Stimulated activated CD4-positive, alpha-beta T cell treated with anti-CD3 and anti-CD28 coated beads, Interleukin-1b, Interleukin-23, amount 100 ng/mL, for 1 hour (primary cell): ENCODE measurements at places on chromosomes 7 and 10.

DNA sequence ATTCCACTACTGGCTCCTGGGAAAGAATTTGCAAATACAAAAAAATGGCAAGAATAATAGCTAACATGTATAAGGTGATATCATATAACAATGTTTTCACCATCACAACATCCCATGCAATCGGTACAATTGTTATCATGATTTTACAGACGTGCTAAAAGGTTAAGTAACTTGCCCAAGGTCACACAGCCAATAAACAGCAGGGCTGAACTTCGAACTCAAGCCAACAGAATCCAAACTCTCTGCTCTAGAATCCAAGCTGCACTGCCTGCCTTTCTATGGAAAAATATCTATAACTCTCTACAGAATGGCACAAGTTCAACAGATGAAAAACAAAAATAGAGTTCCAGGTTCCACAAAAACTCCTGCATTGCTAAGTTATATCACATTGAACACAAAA lies 160.9 kb downstream of the PARD3 start:
- no peak for DNase-seq

DNA sequence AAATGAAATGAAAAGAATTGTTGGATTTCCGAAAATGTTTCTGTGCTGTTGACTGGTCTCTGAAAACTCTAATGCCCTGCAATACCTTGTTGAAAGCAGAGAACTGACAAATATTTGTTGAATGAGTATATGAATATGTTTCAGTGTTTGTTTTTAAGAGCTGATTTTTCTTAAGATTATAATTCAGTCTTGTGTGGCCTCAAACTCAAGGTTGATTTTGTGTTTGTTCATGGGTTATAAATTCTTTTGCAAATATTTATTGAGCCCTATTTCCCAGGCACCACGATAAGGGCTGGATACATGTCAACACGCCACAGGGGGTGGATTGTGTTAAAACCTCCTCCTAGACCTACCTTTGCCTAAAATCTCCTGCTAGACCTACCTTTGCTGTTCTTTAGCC lies 203.9 kb upstream of the PLPP4 start:
- DNase-seq: no peak

- no peak for DNase-seq
These were observed 451.3 kb upstream of the MBL2 start for GRCh38 chr10:53223851-53224250.

DNA sequence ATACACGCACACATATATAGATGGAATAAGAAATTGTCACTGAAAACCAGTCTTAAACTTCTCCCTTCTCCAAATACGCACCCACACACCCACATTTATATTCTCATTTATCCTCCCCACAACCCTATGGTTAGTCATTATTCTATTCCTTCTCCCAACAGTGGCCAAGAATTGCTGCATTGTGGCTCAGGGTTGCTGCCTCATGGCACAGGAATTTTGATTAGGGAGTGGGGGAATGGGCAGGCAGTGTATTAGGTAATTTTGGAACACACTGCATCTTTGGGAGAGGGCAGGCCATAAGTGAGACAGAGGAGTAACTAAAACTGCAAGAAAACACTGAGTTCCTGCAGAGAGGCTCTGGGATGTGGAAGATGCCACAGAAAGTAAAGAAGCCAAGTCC lies 35.7 kb downstream of the NAPEPLD start:
- no peak for DNase-seq

DNA sequence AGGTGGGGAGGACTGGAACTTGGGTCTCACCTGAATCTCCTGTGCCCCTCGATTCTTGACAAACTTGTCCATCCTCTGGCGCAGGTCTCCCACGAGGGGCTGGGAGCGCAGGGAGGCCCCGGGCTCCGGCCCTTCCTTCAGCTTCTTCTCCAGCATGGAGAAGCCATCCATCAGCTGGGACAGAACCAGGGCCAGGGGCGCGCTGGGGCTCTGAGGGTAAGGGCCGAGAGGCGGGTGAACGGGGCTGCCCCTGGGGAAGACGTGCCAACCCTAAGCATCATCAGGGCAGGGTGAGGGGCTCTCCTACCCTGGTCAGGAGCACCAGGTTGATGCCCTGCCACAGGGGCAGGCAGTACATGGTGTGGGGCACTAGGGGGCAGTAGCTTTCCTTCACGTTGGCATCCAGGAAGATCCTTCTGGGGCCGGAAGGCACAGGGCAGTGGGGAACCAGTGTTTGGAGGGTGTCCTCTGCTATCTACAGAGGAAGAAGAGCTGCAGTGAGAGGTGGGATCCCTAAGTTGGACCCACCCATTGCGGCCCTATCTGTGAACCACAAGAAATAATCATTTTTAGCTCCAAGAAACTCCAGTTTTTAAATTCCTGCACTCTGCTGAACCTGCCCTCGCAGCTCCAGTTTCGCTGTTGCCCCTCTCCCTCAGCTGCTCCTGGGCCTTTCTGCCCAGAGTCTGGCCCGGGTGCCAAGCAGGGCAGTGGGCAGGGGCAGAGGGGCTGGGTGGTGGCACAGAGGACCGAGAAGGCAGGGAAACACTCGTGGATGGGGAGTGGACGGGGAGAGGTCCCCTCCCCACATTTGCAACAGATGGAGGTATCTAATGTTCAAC lies 10.8 kb upstream of the PYROXD2 start:
- DNase-seq: no peak

- DNase-seq: no peak
These were observed 87.7 kb upstream of the CHST15 start for GRCh38 chr10:124180947-124181549.

GRCh38 chr7:129854401-129854800 lies 98.4 kb downstream of the UBE2H start:
- no peak for DNase-seq

DNA sequence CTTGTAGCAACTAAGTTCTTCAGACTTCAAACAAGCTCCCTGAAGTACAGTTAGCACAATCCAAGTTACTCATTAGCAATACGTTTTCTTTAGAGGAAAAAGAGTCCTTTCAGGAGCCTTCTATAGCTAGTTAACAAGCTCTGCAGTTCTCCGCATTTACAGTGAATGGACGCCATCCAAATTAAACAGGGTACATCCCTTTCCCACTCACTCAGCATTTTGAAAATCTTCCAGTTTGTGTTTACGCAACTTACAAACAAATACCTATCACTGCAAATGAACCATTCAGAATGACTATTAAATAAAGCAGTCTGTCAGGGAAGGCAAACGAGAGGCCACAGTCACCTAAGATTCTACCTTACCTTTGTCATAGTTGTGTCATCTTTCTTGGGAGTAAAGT lies 84.5 kb downstream of the RNF32 start:
- DNase-seq: no peak

DNA sequence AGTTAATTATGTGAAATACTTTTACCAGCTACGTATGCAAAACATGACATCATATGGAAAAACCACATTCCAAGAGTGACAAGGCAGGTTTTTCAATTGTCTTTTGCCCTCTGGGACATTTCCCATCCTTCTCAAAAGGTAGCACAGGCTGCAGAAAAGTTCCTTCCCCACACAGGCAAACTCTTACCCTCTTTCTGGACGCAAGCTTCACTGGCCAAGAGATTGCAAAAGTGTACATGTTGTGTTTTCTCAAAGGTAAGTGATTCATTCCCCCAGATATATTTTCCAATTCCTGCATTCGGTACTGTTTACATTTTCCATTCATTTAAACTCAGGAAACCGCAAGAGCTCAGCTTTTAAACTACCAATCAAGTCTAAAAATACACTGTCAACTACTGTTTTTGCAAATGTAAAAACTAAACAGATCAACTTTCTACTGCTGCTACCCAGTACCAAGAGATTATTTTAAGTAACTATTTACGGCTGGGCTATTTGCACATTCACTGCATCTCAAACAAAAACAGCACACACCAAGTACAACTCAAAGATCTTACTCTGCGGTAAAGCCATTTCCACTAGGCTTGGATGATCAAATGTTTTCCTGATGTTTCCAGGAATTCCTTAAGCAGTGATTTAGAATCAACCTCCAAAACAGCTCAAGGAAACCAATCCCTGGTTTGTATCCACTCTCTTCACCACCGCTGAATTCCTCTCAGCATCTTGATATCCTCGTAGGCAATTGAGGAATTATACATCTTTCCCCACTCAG lies 233.6 kb upstream of the CCDC6 start:
- no peak for DNase-seq

- DNase-seq: no peak
These were observed 68.9 kb downstream of the MET start for GRCh38 chr7:116740755-116741462.

GRCh38 chr7:45235905-45236304 lies 78.3 kb downstream of the RAMP3 start:
- DNase-seq: no peak

GRCh38 chr7:40418983-40419382 lies 284.2 kb downstream of the SUGCT start:
- no peak for DNase-seq

DNA sequence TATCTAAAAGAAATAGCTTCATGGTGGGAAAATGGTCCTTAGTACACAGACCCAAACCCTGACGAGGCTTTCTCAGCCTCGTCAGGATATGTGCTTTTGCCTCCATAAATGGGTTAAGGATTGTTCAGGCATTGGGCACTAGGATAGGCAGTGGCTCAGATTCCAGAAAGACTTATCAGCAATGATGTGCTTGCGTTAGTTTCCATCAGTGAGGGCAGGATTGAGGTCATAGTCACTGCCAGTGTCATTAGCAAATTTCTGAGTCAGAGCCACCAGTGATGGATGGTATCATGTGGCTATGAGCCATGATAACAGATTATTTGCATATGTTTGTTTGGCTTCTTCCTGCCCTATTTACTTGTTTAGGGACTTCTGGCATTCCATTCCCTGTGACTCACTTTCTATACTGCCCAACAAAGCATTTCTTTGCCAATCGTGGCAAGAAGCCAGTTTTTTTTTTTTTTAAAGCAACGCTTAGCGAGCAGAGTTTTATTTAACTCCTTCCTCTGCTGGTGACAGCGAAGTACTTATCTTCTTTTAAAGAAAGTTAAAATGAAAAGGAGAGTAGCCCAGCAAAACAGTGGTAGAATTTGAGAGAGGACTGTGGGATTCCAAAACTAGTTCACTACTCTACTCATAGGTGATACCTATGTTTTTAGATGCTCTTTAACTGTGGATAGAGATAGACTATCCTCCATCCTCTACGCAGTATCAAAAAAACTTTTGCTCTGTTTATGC lies 44.4 kb downstream of the MYPN start:
- no peak for DNase-seq

- no peak for DNase-seq
These were observed 27.7 kb upstream of the BPGM start for GRCh38 chr7:134618756-134619530.

DNA sequence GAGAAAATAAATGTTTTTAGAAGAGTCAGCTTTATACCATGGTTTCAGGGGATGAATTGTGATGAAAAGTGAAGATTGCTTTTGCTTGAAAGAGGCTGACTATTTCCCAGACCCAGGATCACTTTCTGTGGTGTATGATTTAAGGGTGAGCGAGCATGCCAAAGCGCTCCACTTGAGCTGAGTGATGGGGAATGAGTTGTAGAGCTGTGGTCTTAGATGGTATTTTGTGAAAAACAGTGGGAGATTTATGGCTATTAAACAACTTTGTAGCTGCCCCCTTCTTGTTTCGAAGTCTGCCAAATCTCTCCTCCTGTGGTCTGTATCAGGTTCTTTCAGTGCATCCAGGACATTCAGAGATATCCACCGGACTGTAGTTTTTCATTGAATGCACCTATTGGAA lies 888.2 kb downstream of the LRMDA start:
- no peak for DNase-seq

- DNase-seq: no peak
These were observed 255.7 kb downstream of the PTEN start for GRCh38 chr10:88119160-88119559.

- DNase-seq: no peak
These were observed 9.7 kb upstream of the AKR1C2 start for GRCh38 chr10:5013385-5013784.

- no peak for DNase-seq
These were observed 1.6 kb downstream of the AHR start for GRCh38 chr7:17300012-17300411.

- no peak for DNase-seq
These were observed 33.7 kb downstream of the SCRN1 start for GRCh38 chr7:29955799-29956486.

GRCh38 chr10:12406764-12407400 lies 57.5 kb downstream of the CAMK1D start:
- DNase-seq: no peak

- no peak for DNase-seq
These were observed 240.7 kb downstream of the ZMYND11 start for GRCh38 chr10:375815-376505.

GRCh38 chr7:108328174-108328651 lies 128.0 kb downstream of the NRCAM start:
- DNase-seq: no peak

DNA sequence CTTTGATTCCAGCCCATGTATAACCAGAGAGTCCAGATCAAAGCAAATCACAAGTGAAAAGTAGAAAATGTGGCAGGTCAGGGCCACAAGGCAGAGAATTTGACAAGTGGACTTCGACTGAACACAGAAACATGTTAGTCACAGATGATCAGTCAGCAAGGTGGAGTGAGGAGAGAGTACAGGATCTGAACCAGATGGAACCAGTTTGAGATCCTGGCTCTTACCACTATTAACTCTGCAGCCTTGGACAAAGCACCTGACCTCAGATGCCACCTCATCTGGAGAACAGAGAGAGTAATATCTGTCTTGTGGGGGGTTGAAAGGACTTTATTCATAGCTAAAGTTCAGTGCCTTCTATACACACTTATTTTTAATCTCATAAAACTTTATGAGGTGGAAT lies 4.4 kb downstream of the MRLN start:
- no peak for DNase-seq

GRCh38 chr7:48113275-48113674 lies 24.2 kb downstream of the UPP1 start:
- DNase-seq: no peak

GRCh38 chr10:94155722-94156271 lies 162.1 kb downstream of the PLCE1 start:
- no peak for DNase-seq
